ENCODE measurements at places on chromosomes 12 and 14.

- no peak for DNase-seq
Observed at GRCh38 chr12:29882846-29883245, 99.1 kb upstream of the TMTC1 start.

GRCh38 chr14:52185178-52185577 is 82.3 kb upstream of the PTGDR start:
- DNase-seq, result no peak

GRCh38 chr12:109995686-109996482 is at the start of gene GIT2:
TSS of gene GIT2 (minus strand) at chr12:109996368. CDS start at chr12:109996224, 144 bp downstream.
- DNase-seq, result peak; percentile 74

- no peak for DNase-seq
Observed at GRCh38 chr12:121770388-121770787, 23.1 kb downstream of the RHOF start.

GRCh38 chr14:65237023-65237814 is 134.9 kb upstream of the MAX start:
- no peak for DNase-seq

DNA sequence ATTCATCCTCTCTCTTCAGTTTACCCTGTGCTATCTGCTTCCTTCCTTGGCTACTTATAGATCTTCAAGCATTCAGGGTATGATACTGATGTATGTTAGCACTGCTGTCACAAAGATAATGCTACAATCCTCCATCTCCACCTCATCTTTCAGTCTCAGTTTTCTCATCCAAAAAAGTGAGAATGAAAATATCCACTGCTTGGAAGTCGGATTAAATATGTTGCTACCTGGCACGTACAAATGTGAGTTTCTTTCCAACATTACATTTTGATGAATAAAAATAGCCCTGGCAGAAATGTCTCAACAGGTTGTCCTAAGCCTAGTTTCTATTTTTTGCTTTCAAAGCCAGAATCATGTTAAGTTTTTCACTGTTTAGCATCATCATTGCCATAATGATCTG is 149.9 kb downstream of the PTPN11 start:
- no peak for DNase-seq

- DNase-seq, result no peak
Observed at GRCh38 chr12:11711651-11712327, 62.3 kb downstream of the ETV6 start.

DNA sequence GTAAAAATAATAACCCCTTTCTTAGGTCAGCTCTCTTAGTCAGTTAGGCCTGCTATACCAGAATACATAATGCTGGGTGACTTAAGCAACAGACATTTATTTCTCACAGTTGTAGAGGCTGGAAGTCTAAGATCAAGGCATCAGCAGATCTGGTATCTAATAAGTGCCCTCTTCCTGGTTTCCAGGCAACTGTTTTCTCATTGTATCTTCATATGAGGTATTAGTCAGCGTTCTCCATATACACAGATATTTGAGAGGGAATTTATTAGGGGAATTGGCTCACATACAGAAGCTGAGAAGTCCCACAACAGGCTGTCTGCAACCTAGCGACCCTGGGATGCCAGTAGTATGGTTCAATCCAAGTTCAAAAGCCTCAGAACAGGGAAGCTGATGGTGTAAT is 896.0 kb downstream of the GALC start:
- DNase-seq, result no peak

DNA sequence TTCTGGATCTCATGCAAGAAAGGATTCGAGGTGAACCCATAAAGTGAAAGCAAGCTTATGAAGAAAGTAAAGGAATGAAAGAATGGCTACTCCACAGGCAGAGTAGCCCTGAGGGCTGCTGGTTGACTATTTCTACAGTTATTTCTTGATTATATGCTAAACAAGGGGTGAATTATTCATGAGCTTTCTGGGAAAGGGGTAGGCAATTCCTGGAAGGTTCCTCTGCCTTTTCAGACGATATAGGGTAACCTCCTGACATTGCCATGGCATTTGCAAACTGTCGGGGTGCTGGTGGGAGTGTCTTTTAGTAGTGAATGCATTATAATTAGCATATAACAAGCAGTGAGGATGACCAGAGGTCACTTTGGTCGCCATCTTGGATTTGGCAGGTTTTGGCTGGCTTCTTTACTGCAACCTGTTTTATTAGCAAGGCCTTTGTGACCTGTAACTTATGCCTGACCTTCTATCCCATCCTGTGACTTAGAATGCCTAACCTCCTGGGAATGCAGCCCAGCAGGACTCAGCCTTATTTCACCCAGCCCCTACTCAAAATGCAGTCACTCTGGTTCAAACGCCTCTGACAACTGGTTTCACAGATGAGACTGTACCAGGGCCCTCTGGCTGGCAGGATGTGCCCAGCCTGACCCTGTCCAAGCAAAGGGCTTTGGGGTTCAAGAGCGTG is 157.7 kb upstream of the SFSWAP start:
- DNase-seq, result no peak

DNA sequence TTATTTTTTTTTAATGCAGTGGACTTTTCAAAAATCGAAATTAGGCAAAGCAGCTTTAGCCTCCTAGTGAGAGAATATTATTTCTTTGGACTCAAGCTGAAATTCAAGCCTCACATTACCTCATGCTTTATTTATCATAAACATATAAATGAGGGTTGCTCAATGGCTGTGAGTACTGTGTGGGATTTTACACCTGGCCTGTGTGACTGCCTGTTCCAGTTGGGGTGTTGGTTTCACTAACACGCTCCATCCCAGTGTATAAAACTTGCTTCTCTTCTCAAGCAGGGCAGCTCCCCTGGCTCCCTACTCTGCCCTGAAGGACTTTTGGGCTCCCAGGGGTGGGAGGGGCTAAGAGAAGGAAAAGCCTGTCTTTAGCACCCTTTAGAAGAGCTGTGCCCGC is 15.0 kb downstream of the ANKLE2 start:
- DNase-seq, result no peak

DNA sequence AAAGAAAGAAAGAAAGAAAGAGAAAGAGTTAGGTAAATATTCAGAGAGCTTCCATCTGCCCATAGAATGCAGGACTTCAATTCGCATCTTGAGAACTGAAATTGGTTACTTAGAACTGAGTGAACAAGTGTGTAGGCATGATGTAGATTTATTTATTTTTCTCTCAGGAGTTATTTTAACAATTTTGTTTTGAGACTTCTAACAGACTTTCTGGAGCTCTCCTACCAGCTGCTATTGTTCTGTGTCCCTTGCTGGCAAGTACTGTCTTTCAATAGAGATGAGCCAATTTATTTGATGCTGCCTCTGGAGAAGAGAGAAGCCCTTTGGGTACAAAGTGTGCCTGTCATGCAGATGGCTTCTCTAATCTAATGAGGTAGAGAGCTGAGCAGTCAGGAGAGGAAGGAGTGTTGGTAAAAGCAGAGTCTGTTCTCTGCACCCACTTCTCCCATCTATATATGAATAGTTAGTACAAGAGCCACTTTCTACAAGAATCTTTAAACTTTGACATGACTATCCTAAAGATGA is 67.0 kb downstream of the SYT1 start:
- no peak for DNase-seq

GRCh38 chr14:82731526-82731925 is 1197.9 kb upstream of the SEL1L start:
- DNase-seq, result no peak

- no peak for DNase-seq
Observed at GRCh38 chr14:34782031-34782430, 67.6 kb upstream of the CFL2 start.

DNA sequence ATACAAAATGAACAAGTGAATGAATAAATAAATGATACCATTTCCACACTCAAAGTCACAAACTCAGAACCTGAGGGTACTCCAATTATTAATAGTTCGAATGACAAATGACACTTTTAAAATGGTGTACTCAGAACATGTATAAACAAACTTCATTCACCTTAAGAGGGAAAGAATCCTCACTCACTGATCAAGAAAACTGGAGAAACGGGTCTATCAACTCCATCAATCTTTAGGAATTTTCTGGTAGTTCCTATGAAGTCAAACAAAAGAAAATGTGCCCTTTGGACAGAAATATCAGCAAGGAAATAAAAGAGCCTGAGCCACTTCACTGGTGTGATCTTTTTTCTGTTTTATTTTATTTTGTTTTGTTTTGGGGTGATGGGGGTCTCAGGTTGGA is 5.2 kb upstream of the NRDE2 start:
- no peak for DNase-seq

- no peak for DNase-seq
Observed at GRCh38 chr12:110349096-110349495, 54.4 kb downstream of the ANAPC7 start.

GRCh38 chr12:27534060-27534764 is 10.2 kb downstream of the PPFIBP1 start:
- DNase-seq, result no peak

All from progenitor cell of endocrine pancreas (in vitro differentiated cells).